WTC11 (cell line): ENCODE measurements at places on chromosomes 1 and 21. TPM values are rescaled to one million over a fixed set of nuclear protein-coding genes. Genes with fewer than 3 reads are reported as not detected.

The KRTAP7-1 gene
- not detected in 3 replicates for total RNA-seq

The S100A7A gene
- total RNA-seq: not detected in 3 replicates

The PDPN gene
- total RNA-seq: 128 to 158 TPM (median 135 TPM) in 3 replicates

The TFF3 gene
- total RNA-seq: 2.9 to 4.2 TPM (median 3.5 TPM) in 3 replicates

The TBX15 gene
- 0.07 to 0.11 TPM (median 0.09 TPM) in 3 replicates for total RNA-seq

The THEM5 gene
- total RNA-seq: not detected in 3 replicates

The TMIGD3 gene
- total RNA-seq: not detected in 3 replicates

The PTPRC gene
- total RNA-seq: 0.71 to 1.4 TPM (median 1.2 TPM) in 3 replicates

The IBA57 gene
- total RNA-seq: 11.4 to 12.5 TPM (median 12.1 TPM) in 3 replicates

The PIGK gene
- total RNA-seq: 20.5 to 22.9 TPM (median 21.7 TPM) in 3 replicates

The AHCTF1 gene
- total RNA-seq: 37.7 to 46.4 TPM (median 39.2 TPM) in 3 replicates
